ENCODE measurements at places on chromosomes 1 and 21.

- DNase-seq, result no peak
Measured at GRCh38 chr1:29094433-29094832, 29.3 kb downstream of the TMEM200B start.

GRCh38 chr21:28283641-28284490 lies 708.8 kb downstream of the LTN1 start:
- no peak for DNase-seq

DNA sequence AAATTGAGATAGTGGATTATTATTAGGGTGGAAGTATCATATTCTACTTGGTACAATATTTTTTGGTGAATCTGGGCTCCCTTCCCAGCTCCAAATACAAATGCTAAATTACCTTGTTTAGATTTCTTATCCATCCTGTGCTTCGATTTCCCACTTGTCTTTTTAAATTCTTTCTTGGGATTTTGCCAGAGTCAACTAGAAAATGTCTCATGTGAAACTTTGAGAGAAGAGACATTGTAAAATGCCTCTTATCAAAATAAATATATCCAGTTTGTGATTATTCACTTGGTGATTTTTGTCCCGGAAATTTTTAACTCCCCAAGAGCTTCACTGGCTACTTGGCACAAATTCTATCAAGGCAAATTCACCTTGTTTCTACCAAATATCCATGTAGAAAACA lies 202.0 kb downstream of the FMN2 start:
- no peak for DNase-seq

- DNase-seq, result no peak
Measured at GRCh38 chr21:36080386-36080785, 10.6 kb downstream of the CBR1 start.

- DNase-seq, result peak; percentile 21
Measured at GRCh38 chr1:223776075-223776814, 63.9 kb downstream of the CAPN2 start.

DNA sequence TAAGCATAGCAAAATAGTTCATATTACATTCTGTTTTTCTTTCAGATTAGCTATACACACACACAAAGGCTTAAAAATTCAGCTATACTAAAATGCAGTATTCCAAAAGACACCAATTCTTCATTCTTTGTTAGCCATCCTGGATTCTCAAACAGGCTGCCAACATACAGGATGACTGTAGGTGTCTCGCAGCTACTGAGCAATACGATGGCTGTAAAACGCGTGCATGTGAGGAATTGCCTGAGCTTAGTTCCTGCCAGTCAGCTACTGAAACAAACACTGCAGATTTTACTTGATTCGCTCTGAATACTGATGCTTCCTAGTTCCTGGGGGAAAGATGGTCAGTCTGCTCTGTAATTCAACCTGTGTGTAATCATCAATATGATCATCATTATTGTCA lies 24.7 kb upstream of the HMGN1 start:
- DNase-seq, result no peak
